ENCODE measurements at places on chromosomes 7 and 10.

DNA sequence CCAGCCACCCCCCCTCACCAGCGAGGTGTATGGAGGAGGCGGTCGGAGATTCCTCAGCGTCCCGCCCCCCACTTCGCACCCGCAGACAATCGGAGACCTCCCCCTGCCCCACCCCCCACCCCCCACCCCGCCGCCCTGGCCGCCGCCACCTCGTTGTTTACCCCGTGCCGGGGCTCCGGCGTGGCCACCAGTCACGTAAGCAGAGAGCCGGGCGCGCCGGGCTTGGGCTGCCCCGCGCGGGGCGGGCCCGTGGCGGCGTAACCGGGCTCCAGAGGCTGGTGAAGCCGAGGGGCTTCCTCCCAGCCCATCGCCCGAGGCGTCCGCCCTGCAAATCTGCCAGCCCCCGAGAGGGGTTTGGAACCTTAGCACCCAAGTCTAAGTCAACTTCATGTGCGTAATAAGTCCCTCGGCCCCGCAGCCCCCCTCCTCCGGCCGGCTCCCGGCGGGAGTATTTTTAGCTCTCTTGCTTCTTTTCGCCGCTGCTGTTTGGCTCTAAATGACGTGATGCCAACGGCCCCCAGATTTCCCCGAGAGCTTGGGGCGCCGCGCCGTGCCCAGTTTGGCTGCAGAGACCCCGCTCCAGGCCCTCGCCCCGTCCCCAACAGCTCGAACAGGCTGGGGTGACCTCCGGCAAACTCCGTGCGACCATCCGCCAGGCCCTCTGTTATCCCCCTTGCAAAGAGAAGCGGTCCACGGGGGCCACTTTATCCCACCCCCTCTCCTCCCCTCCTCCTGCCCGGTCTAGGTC lies 2.7 kb downstream of the MXI1 start:
- no peak for DNase-seq

DNA sequence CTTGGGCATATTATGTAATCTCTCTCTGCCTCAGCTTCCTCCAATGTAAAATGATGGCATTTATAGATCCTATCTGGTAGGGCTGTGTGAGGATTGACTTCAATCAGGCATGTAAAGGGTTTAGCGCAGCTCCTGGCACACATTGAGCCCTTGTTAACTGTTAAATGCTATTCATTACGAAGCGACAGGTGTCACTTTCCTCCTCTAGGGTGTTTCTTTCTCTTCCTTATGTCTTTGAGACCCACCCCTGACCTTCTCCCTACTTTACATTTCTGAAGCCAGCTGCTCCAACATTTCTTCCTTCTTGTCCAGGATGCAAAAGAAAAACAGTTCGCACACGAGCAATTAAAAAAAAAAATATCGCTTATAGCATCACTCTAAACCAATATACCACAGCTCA lies 5.7 kb upstream of the R3HCC1L start:
- DNase-seq, result no peak

GRCh38 chr7:231030-231857 lies 38.9 kb downstream of the FAM20C start:
- DNase-seq, result no peak

DNA sequence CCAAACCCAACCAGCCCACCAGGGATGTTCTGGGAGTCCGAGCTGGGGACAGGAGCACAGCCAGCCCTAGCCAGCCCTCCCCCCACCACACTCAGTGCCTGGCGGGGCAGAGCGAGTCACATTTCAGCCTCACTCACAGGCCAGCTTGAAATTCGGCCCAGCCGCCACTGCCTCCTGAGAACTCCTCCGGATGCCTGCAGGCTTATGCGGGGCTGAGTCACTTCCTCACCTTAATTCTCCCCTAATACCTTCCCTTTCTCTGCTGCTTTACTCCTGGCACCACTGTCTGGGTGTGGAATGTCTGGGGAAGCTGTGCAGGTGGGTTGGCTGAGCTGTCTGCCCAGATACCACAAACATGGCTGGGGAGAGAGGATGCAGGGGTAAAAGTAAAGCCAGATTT lies 22.6 kb upstream of the DLG5 start:
- no peak for DNase-seq

DNA sequence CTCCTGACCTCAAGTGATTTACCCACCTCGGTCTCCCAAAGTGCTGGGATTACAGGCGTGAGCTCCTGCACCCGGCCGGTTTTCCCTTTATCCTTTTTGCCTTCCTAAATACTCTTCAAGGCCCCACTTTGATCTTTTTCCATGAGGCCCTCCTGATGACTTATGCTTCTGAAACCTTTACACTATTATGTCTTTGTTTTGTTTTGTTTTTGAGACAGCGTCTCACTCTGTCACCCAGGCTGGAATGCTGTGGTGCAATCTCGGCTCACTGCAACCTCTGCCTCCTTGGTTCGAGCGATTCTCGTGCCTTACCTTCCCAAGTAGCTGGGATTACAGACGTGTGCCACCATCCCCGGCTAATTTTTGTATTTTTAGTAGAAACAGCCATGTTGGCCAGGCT lies 3.8 kb downstream of the STMP1 start:
- DNase-seq, result no peak

- DNase-seq, result no peak
These were observed 153.2 kb upstream of the ADO start for GRCh38 chr10:62651341-62651740.

DNA sequence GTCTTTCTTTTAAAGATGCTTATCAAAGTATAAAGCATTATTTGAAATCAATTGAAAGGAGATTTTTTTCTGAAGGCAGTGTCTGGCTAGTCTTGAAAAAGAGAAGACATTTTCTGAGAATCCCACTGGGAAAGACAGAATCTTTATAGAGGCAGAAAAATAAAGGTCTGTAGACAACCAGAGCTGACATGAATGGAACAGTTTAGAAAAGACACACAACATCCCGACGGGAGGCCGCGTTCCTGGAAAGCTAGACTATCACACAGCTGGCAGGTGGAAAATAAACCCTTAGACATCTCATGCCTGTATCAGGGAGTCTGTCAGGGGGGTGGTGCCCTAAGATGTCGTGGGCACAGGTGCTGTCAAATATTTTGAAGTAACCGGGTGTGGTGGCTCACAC lies 48.0 kb upstream of the KLF6 start:
- DNase-seq, result no peak

DNA sequence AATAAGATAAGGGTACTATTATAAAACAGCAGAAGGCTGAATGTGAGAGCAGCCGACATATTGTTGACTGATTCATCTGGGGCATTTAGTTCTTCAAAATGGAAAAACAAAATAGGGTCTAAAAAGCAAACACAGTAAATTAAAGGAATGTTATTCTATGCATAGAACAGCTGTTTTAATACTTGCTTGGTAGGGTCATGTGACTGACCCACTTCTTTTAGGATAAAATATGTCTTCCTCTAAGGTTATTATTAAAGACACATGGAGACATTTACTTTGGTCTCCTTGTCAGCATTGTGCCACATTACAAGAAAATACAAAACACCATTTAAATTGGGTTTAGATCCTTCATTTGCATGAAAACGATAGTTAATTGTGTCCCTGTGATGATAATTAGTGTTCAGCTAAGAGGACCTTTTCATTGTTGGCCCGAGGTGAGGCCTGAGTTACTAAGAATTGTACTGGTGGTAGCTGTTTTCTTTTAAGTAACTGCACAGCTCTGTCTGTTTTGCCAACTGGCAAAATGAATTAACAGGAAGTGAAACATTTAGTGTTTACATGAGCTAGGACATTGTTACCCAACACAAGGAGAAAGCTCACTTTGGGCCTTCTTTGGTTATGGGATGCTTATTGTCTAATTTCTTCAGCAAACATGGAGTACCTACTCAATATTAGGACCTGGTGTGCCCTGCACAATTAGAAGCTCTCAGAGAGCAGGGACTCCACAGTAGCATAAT lies 764.4 kb downstream of the LRMDA start:
- no peak for DNase-seq

DNA sequence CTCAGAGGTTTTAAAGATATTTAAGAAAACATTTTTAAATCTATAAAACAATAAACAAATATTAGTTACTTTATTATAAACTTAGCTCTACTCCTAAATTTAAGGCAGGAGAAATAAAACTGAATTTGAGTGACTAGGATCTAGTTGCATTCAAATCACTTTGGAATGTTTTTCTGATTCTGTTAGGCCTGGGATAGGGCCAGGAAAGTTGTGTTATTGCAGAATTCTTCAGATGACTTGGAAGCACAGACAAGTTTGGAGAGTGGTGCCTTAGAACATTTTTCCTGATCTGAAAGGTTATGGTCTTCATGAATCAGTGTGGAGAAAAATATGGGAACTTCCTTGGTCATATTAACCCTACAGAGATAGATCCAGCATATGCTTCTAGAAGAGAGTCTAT lies 15.6 kb upstream of the SLC25A13 start:
- no peak for DNase-seq

DNA sequence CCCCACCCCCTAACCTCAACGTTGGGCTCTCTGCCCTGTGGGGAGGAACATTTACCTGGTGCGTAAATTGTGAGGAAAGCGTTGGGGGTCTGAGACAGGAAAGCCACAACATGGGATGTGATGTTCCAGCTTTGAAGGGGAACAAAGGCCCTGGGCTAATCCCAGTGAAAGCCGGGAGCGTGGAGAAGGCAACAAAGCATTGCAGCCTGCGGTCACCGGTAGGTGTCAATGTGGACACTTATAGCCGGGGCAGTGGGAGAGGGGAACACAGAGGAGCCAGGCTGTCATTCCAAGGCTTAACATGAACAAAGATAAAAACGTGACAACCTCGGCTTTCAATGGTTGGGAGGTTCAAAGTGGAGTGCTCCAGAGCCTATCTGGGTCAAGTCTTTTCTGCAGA lies 12.7 kb downstream of the PTF1A start:
- no peak for DNase-seq
